CD4-positive, alpha-beta T cell treated with Interleukin-4 for 4 hours (primary cell): ENCODE measurements at places on chromosomes 3 and 15.

DNA sequence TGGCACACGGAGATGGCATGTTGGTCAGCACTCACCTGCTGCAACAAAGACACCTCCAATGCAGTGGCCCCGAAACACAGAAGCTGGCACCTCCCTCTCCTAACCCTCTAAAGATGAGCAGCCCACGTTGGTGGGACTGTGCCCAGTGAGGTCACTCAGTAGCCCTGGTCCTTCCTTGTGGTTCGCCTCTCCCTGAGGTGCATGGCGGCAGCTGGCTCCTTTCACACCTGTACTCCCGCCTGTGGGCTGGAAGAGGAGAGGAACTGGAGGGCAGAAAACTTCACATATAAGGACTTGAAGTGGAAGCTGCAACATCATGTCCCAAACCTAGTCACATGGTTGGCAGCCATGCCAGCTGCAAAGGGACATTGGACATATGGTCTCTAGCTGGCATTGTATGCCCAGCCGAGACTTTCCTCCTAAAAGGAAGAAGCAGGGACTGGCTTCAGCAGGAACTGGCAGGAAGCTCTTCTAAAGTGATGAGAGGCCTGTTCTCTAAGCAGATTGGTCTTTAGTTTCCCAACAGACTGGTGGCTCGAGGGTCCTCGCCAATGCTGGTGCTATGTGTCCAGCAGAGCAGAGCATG lies 10.8 kb upstream of the C3orf22 start:
- DNase-seq: no peak

- no peak for DNase-seq
Measured at GRCh38 chr3:68854170-68854569, 78.2 kb downstream of the TAFA4 start.

GRCh38 chr15:88655103-88655553 lies 16.3 kb downstream of the ISG20 start:
- DNase-seq: no peak

DNA sequence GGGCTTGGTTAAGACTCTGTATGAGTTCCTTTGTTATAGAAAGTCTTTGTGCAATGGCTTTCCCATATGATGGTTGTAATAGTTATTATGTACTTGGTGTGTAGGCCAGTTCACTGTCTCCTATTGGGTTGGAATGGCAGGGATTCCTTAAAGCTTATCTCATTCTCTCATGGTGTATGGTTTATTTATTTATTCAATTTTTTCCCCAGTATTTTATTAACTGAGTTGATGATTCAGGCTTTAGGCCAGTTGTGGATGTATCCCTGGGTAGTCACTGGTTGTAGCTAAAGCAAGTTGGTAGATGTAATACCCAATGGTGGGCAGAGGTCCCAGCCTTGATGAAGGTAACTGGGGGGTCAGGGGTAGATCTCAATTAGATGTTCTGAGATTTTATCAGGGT lies 349.4 kb downstream of the DOCK3 start:
- no peak for DNase-seq

- no peak for DNase-seq
Measured at GRCh38 chr3:83953417-83954089, 1005.2 kb upstream of the CADM2 start.

DNA sequence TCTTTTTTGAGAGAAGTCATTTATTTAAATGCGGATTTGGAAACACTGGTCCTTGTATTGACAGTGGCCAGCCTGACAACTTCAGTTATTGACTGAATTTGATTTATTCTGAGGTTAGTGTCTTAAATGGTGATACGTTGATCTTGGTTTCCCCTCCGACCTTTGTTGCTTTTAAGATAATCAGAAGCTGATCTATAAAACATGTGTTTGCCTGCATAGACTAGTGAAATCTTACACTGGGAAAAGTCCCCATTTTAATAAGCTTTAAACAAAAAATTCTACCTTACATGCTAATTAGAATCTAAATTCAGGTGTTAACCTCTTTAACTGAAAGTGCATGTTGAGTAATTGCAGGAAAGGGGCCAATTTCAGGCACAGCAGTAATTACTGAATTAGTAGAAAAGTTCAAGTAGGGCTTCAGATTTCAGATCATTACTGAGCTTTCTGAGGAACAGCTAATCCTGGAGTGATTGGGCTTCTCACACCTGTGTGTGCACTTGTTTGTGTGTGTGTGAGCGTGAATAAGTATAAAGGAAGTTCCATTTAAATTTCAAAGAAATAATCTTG lies 221.4 kb downstream of the SOX2 start:
- no peak for DNase-seq

- DNase-seq: no peak
Measured at GRCh38 chr3:141392416-141392815, 24.1 kb downstream of the ZBTB38 start.

GRCh38 chr3:152298393-152299248 lies 29.9 kb downstream of the MBNL1 start:
- peak; percentile 87 for DNase-seq

DNA sequence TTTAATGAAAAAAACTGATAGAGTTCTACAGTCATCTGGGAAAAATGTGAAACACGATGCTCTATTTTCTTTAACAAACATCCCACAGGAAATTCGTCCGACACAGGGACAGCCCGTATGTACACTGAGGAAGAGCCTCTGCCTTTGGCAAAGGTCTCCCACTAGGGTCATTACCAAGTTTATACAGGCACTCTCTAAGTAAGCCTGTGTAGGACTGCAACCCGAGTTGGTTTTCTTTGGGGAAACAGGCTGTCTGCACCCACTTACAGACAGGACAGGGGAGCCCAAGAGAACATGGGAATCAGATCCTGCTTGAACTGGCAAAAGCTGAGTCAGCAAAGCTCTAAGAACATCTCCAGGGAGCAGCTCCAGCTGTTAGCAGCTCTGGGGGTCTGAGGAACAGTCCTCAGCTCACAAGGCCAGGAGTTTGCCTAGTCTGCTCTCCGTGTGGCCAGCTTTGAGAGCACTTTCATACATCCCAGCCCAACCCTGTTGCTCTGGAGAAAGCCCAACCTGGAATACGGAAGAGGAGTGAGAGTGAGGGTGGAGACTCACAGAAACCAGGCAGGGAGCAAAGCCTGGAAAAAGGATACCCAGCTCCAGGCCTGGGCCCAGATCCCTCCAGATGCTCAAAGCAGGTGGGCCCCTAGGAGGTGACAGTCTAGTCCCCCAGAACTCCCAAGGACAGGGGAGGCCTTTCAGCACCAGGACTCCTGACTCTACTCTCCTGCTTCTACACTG lies 1.9 kb downstream of the TBC1D2B start:
- DNase-seq: no peak

GRCh38 chr3:74314696-74315095 lies 299.8 kb downstream of the CNTN3 start:
- DNase-seq: no peak

GRCh38 chr3:23199649-23200048 lies 3.5 kb upstream of the UBE2E2 start:
- no peak for DNase-seq

- DNase-seq: no peak
Measured at GRCh38 chr3:129625072-129625874, 18.8 kb upstream of the PLXND1 start.

GRCh38 chr3:140546649-140547048 lies 131.2 kb upstream of the TRIM42 start:
- DNase-seq: no peak

GRCh38 chr3:37704064-37704463 lies 157.6 kb upstream of the CTDSPL start:
- no peak for DNase-seq

- DNase-seq: peak; percentile 10
Measured at GRCh38 chr3:47370887-47371697, 9.7 kb upstream of the PTPN23 start.

DNA sequence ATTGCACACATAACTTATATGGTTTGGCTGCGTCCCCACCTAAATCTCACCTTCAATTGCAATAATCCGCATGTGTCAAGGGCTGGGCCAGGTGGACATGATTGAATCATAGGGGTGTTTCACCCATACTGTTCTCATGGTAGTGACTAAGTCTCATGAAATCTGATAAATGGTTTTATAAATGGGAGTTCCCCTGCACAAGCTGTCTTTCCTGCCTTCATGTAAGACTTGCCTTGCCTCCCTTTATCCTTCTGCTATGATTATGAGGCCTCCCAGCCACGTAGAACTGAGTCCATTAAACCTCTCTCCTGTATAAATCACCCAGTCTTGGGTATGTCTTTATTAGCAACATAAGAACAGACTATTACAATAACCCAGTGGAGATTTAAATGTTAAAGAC lies 653.9 kb downstream of the ROBO1 start:
- DNase-seq: no peak

DNA sequence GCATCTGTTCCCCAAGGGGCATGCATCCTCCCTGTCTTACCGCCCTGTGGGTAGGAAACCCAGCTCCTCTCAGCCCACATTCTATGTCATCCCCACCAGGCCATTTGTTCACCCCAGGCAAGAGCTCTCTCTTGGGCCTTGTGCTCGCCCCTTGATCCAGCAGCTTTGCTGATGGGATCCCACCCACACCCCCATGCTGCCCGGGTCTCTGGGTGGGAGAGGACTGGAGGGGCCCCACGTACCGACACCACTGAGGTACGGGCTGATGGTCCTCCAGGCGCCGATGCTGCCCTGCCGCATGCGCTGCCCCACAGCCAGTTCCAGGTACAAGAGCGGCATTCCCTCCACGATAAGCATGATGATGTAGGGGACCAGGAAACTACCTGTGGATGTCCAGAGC lies 14.5 kb downstream of the SLC6A20 start:
- DNase-seq: no peak

- no peak for DNase-seq
Measured at GRCh38 chr3:123388811-123389627, 59.9 kb downstream of the ADCY5 start.

DNA sequence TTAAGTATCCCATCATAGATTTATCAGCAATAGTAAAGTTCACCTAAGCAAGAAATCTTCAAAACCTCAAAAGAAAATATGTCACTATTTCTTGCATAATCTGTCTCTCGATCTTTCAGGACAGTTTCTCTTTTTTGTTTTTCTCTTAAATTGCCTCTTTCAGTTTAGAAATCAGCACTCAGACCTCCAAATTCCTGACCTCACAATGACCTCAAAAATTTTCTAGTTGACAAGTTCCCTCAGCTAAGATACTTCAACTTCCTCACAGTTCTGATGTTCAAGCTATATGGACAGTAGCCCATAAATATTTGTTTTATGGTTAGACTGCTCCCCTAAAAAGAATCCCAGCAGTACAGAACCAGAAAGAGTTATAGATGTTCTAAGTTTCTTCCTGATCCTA lies 24.1 kb downstream of the SLC24A5 start:
- DNase-seq: no peak

GRCh38 chr15:83462953-83463433 lies 15.9 kb downstream of the SH3GL3 start:
- DNase-seq: no peak

- no peak for DNase-seq
Measured at GRCh38 chr3:145639875-145640274, 521.1 kb downstream of the PLOD2 start.

- no peak for DNase-seq
Measured at GRCh38 chr15:89999676-90000185, 1.4 kb upstream of the ZNF710 start.

DNA sequence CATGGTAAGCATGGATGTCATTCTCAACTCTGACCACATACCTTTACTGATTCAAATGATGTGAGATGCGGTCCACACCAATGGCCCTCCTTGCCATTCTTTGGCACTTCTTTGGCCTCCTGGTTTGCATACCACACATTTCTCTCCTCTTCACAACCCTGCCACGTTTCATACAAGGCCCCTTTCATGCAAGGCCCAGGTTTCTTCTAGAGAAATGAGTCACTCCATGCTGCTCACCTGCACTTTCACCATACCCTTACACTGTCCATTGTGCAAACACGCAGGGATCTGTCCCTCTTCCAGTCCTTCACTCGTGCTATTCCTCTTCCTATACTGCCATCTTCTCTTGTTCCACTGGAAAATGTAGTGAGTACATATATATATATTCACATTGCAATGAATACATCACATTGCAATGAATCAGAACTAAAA lies 24.4 kb upstream of the SLC24A5 start:
- DNase-seq: no peak

- no peak for DNase-seq
Measured at GRCh38 chr3:55690177-55690576, 203.1 kb upstream of the WNT5A start.

GRCh38 chr15:26197060-26197459 lies 333.9 kb upstream of the ATP10A start:
- no peak for DNase-seq

- no peak for DNase-seq
Measured at GRCh38 chr3:154214306-154214705, 93.1 kb downstream of the ARHGEF26 start.

GRCh38 chr3:161854232-161854771 lies 357.7 kb downstream of the OTOL1 start:
- no peak for DNase-seq
